Neural crest cell (in vitro differentiated cells): ENCODE measurements at places on chromosomes 7 and 10.

DNA sequence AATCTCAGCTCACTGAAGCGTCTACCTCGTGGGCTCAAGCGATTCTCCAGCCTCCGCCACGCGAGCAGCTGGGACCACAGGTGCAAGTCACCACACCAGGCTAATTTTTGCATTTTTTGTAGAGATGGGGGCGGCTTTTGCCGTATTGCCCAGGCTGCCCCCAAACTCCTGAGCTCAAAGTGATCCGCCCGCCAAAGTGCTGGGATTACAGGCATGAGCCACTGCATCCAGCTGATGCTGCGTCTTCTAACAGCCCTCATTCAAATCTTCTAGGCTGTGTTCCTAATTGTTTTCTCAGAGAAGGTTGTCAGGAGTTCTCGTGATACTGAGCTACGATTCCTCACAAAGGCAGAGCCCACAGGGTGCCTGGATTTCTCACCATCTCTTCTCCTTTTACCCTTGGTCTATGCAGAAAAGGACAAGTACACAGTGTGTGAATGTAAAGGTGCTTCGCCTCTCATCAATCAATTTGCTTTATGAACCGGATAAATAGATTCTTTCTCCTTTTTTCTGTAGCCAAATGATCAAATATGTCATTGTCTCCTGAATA, 247.3 kb upstream of the PTN start:
- no peak for DNase-seq

- no peak for DNase-seq
Observed at GRCh38 chr10:131896403-131896802, 4.4 kb upstream of the PPP2R2D start.

- DNase-seq: no peak
Observed at GRCh38 chr10:50398823-50399222, 147.5 kb upstream of the ASAH2 start.

DNA sequence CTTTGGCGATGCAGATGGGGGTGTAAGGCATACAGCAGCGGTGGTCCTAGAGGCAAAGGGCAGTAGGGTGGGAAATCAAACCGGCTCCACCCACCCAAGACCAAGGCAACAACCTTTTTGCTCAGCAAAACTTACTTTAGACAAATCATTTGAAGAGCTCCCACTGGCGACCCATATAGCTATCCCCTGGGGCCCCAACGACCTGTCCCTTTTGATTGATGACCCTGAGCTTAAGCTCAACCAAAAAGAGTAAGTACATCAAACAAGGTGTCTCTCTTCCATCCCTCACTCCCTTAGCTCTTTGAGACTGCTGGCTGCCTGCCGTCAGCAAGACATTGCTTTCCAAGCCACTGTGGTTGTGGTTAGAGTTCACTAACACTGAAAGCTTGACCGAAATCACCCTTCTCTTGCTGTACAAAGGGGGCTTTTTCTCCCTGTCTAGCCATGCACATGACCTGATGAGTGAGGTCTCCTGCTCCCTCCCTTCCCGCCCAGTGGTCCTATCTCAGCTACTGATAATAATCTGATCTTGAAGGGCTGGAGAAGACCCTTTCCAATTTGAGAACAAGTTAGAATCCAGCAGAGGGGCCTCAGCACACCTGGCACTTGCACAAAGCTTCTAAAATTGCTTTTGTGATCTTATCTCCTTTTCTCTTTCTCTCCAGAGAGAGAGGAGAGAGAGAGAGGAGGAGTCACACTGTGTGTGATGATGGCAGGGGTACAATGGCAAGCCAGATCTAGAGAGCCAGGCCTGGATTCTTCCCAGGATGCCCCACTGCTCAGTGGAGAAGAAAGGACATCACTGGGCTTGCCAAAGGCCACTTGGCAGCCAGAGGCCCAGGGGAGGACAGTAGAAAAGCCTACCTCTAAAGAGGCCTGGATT, 42.2 kb downstream of the XPNPEP1 start:
- no peak for DNase-seq

- peak; percentile 49 for DNase-seq
Observed at GRCh38 chr10:123573236-123574108, 92.7 kb upstream of the GPR26 start.

GRCh38 chr10:70147259-70147625, 742 bp upstream of the TYSND1 start:
- no peak for DNase-seq

GRCh38 chr7:123747620-123748141, 1.1 kb downstream of the WASL start:
- DNase-seq: peak; percentile 31

- no peak for DNase-seq
Observed at GRCh38 chr7:155693826-155694225, 49.4 kb downstream of the RBM33 start.

- DNase-seq: no peak
Observed at GRCh38 chr10:89669985-89670384, 24.9 kb upstream of the PANK1 start.

- no peak for DNase-seq
Observed at GRCh38 chr7:91814189-91814588, 66.3 kb downstream of the MTERF1 start.

DNA sequence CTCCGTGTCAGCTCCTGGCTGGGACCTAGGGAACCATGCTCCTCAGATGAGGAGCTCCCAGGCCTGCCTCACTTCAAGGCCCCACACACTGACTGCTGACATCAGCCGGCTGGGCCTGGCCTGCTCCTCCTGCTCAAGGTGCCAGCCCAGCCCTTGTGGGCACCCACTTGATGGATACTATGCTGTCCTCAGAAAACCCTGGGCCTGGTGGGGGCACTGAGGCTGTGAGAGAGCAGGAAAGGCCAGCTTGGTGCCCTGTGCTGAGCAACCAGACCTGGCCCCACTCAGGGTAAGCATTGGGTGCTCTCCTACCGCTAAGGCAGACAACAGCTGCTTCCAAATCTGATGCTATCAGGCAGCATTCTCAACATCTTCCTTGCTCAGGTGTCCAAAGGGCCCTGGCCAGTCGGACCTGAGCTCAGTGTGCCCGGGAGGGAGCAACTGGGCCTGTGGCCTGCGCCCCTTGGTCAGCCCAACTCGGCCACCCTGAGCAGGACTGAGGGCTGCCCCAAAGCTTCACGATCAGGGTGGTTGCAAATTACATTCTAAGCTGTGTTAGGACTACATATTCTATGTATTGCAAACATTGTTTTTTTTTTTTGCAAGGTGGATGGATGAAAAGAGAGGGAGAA, 21.9 kb upstream of the ANTXRL start:
- DNase-seq: no peak

GRCh38 chr7:13532028-13532753, 457.3 kb downstream of the ETV1 start:
- no peak for DNase-seq

GRCh38 chr7:11473807-11474424, 358.1 kb downstream of the THSD7A start:
- no peak for DNase-seq

GRCh38 chr7:23938937-23939552, 229.0 kb downstream of the STK31 start:
- DNase-seq: peak; percentile 30

DNA sequence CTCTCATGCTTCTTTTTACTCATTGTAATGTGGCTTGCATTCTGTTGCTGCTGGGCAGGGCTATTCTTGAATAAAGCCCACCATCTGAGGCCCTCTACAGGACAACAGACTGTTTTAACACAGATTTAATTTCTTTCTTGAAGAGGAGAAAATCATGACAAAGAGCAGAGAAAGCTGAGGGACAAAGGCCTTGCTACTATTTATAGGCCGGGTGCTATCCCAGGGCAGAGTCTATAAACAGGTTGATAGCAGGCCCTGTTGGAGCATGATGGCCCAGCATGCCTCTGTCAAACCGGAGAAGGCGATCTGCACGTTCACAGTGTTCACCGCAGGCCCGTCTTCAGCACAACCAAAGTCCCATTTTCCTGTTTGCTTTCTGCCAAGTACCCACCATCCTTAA, 3.0 kb downstream of the VIPR2 start:
- DNase-seq: no peak

DNA sequence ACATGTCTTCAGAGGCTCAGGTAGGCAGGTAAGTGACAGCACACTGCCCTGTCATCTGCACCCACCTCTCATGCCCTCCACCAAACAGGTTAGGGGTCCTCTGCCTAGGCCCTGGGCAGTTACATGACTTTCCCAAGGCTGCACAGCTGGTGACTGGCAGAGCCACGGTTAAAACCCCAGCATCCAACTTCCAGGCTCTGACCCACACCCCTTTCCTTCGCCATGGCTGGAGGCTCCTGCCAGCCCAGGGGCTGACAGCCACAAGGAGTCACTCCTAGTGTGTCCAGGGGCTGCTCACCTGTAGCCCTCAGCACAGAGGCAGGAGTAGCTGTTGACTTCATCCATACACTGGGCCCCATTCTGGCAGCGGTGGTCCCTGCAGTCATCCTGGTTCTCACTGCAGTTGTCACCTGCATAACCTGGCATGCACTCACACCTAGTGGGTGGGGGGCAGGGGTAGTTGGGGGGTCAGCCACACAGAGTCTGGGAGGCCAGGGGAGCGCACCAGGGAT, 175.0 kb downstream of the SLIT1 start:
- no peak for DNase-seq

GRCh38 chr7:127322832-127323493, 69.5 kb downstream of the ZNF800 start:
- no peak for DNase-seq

GRCh38 chr7:152335900-152336571, 99.8 kb downstream of the KMT2C start:
- DNase-seq: no peak

DNA sequence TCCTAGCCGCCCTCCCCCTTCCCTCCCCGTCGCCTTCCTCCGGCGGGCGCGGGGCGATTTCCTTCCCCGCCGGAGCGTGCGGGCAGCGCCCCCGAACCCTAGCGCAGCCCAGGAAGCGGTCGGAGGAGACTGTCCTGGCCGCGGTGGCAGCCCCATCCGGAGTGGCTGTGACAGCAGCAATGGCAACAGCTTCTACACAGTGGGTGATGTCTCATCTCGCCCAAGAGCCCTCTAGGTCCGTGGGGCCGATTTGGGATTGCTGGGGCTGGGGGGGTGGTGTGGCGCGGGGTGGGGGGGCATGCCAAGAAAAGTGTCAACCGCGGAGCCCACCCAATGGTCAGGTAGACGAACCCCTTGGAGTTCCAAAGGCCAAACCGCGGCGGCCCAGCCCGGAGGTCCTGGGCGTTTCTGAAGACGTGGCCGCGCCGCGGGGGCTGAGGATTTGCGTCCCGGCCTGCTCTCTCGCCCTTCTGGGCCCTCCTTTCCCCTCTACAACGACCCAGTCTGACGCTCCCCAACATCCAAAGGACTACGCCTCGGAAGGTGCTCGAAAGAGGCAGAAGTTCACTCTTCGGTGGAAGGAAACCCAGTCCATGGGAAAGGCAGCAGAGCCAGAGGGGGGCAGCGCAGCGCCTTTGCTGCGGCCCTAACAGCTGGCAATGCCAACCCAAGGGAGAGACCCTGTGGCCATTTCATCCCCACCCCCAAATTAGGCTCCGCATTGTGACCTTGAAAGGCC, 603 bp upstream of the TWIST1 start:
- no peak for DNase-seq

GRCh38 chr10:87594181-87594580, 65.5 kb upstream of the PAPSS2 start:
- no peak for DNase-seq

- no peak for DNase-seq
Observed at GRCh38 chr10:8369666-8370065, 315.2 kb downstream of the GATA3 start.

DNA sequence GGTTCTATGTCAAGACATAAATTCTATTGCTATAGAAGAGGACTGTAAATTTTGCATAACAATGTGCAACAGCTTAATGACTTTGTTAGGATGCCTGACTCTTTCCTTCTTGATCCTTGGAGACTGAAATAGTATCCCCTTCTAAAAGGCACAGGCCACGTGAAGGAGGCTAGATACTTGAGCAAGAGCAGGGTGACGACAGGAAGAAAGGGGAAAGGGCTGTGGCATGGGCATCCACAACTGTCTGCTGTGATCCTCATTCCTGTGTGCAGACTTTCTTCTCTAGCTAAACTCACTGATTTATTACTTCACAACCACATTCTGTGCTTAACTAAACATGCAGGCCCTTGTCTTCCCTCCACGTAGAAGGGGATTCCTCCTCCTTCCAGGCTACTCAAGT, 1111.8 kb upstream of the C7orf33 start:
- DNase-seq: no peak

DNA sequence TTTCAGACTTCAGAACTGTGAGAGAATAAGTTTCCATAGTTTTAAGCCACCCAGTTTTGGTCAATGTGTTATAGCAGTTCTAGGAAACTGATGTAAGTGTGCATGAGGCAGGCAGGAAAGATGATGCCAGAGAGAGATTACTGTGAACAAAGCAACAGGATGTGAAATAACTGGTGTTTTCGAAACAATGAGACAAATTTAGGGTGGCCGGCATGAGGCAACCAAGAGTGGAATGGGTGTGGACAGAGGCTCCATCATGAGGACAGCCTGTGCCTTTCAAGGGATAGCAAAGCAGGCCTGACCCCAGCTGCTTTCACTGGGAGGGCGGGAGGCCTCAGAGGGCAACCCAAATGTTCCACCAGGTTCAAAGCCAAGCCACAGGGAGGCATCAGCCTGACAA, 67.3 kb upstream of the UCN3 start:
- no peak for DNase-seq

DNA sequence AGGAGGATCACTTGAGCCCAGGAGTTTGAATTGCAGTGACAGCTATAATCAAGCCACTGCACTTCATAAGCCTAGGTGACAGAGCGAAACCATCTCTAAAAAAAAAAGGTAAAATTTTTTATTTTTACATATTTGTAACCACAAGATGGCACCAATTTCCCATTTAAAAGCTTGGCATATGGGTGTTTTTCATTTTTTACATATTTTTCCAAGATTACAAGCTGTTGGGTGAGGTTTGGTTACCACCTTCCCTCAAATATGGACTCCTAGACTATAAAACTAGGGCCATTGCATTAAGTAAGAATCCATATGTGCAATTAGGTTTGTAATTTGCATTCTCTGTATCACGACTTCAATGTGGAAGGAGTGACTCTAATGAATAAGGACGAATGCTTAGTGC, 129.3 kb upstream of the ACBD5 start:
- DNase-seq: no peak

DNA sequence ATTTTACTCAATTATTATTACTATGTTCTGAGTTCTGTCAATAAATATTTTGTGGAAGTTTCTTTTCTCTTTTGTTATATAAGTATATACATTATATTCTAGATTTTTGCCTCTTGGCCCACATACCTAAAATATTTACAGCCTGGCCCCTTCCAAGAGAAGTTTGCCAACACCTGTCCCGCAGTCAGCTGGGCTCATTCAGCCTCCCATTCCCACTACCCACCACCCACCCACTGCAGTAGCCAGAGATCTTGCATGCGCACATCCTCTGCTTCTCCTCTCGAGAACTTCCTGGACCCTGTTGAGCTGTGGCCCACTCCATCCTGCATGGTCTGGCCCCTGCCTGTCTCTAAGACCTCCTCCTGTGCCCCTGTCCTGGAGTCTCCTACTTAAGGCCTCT, 33.6 kb downstream of the WIPF3 start:
- no peak for DNase-seq

DNA sequence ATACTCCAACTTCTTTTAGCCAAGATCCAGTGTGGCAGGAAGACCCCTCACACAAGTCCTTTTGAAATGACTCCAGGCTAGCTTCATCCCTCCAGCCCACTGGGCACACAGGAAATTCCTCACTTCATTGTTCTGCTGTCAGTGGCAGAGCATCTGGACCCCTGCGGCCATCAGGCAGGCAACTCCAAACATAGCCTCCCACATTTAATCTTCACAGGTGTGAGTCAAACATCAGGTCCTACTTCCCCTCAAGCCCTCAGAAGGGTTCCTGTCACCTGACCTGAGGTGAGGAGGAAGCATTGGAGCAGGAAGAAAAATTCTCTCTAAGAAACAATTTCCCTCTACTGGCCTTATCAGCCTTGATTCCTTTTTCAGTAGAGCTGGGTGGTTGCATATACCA, 51.1 kb upstream of the C1GALT1 start:
- no peak for DNase-seq
